ENCODE measurements at places on chromosomes 7 and 10.

GRCh38 chr10:80442879-80443278, 11.2 kb upstream of the TSPAN14 start:
- no peak for DNase-seq

DNA sequence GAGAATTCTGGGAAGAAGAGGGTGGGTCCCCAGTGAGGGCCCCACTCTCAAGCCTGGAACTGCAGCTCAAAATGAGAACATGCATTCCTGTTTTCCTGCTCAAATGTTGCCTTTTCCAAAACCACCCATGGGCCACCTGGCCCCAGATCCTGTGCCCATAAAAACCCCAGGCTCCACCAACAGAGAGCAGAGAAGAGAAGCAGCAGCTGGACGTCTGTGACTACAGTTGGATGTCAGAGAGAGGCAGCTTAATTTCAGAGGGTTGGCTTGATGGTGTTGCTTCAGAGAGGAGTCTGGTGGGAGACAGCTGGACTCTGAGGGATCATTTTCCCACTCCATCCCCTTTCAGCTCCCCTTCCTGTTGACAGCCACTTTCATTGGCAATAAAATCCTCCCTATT, 256.4 kb downstream of the FZD1 start:
- DNase-seq: no peak

GRCh38 chr7:51930834-51931233, 614.2 kb upstream of the COBL start:
- DNase-seq: peak; percentile 62

GRCh38 chr10:51689536-51689935, 9.9 kb downstream of the CSTF2T start:
- no peak for DNase-seq

DNA sequence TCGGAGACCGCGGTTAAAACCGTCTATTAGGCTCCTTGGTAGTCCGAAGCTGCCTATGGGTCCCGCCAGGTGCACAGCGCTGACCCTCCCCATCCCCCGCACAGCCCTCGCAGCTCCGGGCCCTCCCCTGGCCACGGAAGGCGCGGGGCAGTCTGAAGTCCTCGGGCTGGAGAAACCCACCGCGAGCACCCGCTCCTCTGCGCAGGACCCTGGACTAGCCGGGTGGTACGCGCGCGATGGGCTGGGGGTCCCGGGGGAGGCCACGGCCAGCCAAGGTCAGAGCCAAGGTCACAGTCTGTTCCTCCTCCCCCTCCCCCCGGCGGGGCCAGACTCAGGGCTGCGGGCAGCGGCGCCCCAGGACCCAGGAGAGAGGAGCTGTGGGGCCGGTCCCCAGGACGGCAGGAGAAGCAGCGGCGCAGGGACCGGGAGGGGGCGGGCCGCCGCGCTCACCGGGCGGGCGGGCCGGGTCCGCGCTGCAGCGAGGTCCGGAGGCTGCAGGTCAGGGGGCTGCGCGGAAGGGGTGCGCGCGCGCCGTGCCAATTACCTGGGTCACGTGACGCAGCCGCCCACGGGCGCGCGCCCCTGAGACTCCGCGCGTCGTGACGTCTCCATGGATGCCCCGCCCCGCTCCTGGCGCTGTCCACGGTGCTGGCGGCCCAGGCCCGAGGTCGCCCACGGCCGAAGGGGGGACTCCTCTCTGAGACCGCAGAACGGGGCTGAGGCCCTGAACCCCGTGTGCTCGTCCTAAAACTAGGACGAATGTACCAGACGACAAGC, at the start of gene OGDHL:
Gene OGDHL (minus strand): TSS at position 535 of the 777 bp plus-strand sequence. CDS start 3,731 bp downstream, outside the sequence.
- peak; percentile 75 for DNase-seq

DNA sequence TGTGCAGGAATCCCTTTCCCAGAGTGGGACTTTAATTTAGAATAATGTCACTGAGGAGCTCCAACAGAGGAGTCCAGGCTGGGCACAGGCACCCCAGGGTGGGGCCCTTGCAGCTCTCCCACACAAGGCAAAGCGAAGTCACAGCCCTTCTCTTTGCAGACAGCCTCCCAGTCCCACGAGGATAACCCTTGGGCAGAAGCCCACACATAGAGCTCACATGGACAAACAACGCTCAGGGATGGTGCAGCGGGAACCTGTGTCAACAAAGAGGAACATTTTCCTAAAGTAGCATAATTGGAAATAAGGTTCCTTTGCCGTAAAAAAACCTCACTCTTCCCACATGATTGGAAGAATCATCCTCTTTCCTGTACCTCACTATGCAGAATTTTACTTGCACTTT, 29.3 kb upstream of the GGCT start:
- no peak for DNase-seq

GRCh38 chr7:44263326-44264082, 61.9 kb downstream of the CAMK2B start:
- DNase-seq: no peak

- no peak for DNase-seq
These were observed 185.2 kb upstream of the ITGB1 start for GRCh38 chr10:33143160-33143728.

- no peak for DNase-seq
These were observed 312.8 kb downstream of the TNS3 start for GRCh38 chr7:47268851-47269836.

- DNase-seq: no peak
These were observed 33.5 kb upstream of the CPN1 start for GRCh38 chr10:100114976-100115770.

- DNase-seq: no peak
These were observed 198.5 kb upstream of the KCTD7 start for GRCh38 chr7:66430164-66430545.

- peak; percentile 58 for DNase-seq
These were observed 29.9 kb upstream of the HNRNPH3 start for GRCh38 chr10:68301790-68302502.

DNA sequence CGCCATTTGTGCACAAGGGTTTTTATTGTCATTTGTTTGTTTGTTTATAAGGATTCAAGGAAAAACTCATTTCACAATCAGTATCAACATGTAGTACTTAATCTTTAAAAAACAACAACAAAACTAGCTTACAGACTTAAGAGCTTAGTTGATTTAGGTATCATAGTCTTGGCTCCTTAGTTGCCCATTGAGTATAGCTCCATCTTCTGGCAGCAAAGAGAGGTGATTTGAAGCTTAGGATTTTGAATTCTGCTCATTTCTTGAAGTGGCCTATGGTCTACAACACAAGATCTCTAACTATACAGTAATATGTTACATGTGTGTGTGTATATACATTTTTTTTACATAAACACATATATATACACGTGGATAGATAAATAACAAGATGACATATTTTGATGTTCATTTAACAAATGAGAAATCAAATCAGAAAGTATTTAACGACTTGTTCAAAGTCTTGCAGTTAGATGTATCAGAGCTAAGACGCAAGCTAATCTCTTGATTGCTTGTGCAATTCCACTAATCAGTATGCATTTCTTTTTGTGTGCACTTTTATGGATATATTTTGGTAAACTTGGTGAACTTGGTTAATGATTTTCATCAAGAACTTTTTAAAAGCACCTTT, 307.3 kb downstream of the CAMK1D start:
- DNase-seq: peak; percentile 63

DNA sequence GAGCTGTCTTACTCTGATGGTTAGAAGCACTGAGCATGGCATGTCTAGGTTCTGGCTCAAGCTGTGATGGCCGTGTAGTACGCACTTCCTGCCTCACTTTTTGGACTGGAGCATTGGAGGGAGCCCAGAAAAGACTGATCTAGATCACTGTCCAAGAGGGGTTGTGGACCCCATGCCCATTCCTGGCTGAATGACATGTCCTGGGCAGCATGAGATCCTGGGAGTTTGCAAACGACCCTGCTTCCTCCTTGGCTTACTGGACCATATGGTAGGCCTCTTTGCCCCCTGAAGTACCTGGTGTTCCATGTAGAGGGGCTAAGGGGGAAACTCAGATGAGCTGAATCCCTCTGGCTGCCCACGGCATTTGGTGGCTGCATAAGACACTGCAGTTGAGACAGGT, 36.7 kb downstream of the ARHGAP22 start:
- DNase-seq: no peak

DNA sequence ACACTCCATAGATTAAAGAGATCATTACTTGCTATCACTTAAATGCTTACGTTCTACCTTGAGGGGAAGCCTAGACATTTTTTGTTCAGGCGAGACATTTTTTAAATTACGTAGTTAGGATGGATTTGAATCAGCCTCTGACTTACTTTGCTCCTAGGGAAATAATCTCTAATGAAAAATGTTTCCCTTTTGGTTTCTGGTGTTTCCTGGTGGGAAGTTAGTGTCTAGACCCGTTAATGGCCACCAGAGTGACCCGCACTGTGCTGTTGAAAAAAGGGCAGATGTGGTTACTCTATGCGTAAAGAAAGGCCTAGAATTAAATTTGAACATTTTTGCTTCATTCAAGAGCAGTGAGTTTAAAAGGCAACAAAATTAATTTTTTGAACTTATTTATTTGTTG, 3.8 kb downstream of the ZNF365 start:
- DNase-seq: no peak

DNA sequence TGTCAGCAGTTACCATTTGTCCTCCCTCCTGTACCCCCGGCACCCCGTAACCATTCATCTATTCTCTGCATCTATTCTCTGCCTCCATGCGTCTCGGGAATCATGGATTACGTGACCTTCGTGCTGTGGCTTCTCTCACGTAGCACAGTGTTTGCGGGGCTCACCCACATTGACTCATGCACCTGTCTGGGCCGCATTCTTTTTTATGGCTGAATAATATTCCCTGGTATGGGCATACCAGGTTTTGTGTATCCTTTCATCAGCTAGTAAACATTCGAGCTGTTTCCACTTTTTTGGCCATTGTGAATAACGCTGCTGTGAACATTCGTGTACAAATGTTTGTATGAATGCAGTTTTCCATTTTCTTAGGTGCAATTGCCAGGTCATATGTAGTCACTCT, 17.7 kb downstream of the CUX1 start:
- no peak for DNase-seq

GRCh38 chr7:151595702-151596350, 76.1 kb upstream of the RHEB start:
- DNase-seq: no peak

DNA sequence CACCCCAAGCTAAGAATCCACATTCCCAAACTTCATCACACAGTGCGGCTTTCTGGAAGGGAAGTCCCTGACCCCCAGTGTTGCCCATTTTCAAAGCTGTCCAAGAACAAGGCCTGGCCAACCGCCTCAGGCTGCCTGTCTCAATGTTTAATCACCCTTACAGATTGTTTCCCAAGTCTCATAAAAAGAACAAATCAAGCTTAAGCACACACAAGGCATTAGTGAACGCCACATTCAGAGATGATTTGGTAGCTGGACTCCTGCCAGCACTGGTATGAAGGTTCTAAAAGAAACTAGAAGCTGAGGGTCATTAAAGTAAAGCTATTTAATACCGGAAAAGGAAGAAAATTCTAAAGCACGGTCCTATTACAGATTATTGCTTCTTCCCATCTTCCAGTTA, 35.6 kb downstream of the C10orf90 start:
- DNase-seq: no peak

GRCh38 chr10:24756283-24756682, 32.6 kb upstream of the ARHGAP21 start:
- DNase-seq: no peak

DNA sequence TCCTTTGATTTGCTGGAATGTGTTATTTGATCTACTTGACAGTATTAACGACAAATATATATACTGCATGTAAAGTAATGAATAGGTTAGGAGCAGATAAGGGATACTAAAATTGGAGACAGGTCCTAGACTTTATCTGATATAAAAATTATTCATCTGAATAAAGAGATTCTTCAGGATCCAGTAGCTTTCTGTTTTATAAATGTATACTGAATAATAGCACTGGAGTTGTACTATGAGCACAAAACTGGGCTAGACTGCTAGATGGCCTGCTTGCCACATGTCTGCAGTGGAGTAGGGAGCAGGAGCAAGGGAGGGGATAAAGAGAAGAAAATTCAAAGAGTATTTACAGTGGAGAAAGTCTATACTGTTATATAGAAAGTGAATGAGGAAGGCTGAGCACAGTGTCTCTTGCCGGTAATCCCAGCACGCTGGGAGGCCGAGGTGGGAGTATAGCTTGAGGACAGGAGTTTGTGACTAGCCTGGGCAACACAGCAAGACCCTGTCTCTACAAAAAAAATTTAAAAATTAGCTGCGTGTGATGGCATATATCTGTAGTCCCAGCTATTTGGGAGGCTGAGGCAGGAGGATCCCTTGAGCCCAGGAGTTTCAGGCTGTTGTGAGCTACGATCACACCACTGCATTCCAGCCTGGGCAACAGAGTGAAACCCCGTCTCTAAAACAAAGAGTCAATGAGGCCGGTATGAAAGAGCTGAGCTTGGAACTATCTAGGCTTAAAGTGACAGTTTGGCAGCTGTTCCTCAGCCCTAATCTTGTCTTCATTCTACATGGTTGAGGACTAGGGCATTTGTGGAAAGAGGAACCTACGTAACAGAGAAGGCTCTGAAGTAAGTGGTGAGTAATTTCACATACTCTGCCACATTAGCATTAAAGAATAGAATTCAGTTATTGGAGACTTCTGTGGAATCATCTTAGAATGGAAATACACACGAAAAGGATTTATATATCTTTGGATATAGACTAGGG, 41.8 kb downstream of the CD36 start:
- no peak for DNase-seq

GRCh38 chr7:37635346-37635745, 48.2 kb upstream of the GPR141 start:
- no peak for DNase-seq

DNA sequence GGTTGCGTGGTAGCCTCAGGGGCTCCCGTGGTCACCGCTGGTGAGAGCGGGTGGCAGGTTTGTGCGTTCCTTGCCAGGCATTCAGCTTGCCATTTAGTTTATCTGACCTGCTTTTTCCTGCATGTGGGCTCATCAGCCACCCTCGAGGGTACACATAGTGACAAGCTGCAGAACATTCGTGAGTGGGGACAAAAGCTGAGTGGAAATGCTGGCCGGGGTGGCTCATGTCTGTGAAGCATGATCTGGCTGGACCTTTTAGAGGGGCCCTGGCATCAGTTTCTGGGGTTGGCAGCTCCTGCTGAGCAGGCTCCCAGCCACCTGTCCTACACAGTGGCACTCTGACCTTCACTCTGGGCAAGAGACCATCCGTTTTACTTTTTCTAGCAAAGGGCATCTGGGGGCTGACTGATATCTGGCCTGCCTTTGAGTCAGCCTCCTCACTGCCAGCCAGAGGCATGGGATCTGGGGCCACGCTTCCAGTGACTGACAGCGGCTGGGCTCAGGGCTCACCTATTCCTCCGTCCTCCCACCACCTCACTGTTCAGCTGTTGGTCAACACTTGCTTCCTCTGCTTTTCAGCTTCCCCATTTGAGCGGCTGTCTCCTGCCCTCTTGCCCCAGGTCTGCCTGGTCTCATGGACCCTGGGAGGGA, 75.0 kb downstream of the LANCL2 start:
- DNase-seq: no peak

GRCh38 chr10:9605231-9605630, 1412.4 kb upstream of the CELF2 start:
- no peak for DNase-seq

DNA sequence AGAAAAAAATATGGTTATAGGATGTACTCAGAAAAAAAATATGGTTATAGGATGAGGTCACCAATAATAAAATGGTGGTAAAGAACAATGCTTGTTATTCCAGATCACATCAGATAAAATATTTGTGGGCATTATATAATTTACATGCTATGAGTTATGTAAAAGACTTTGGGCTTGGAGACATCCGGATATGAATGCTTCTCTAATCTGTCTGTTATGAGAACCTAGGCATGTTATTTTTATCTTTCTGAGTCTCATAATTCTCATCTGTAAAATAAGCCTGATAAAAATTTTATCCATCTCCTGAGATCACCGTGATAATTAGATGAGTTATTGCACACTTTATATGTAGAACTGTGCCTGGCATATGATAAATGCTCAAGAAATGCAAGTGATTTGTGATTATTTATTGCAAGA, 37.8 kb downstream of the DKK1 start:
- no peak for DNase-seq
